ENCODE measurements at places on chromosomes 11 and 22.
A peak's percentile ranks its signal among the peaks of the same experiment; 100 is the strongest.

- H3K27ac ChIP-seq, result no peak overlapping the region
- H3K4me1 ChIP-seq, result peaks cover 30% of the 10 kb centered on the region
- no peaks in the 10 kb centered on the region for H3K27me3 ChIP-seq
Measured at GRCh38 chr11:96091476-96091875, 167.6 kb upstream of the MTMR2 start.

DNA sequence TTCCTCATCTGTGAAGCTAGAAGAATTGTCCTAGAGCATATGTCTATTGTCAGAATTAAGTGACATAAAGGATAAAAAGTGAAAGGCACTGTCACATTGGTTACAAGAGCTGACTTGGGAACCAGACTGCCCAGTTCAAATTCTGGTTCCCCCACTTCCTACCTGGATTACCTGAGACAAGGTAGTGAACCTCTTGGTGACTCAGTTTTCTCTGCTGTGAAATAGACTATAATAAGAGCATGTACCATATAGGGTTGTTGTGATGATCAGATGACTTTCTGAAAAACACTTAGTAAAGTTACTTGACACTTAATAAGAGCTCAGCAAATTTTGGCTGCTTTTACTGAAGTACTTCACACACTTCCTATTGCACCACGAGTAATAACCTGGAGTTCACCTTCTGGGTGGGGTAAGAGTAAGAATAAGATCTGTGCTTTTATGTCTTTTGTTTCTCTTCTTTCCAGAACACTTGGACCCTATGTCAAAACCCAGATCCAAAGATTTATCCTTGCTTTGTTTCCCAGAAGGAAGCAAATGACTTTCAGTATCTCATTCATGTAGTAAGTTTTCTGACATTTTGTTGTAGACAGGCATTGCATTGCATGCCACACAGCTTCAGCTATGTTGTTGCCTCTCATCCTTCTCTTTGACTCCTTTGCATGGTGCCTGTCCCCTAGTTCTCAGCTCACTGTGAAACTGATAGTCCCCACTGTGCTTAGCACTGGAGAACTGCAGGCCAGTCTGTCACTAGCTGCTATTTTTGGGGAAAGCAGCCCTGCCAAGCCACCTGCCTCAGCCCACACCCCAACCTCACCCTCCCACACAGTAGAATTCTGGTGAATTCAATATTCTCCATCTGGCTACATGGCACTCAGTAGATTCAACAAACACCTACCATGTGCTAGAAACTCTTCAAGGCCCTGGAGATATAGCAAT is 121.8 kb upstream of the POU2AF2 start:
- no peak overlapping the region for H3K27ac ChIP-seq
- no peak overlapping the region for H3K4me3 ChIP-seq

GRCh38 chr11:66868726-66869566 is 12.1 kb downstream of the LRFN4 start:
- no peak overlapping the region for H3K4me3 ChIP-seq
- no peak overlapping the region for H3K27ac ChIP-seq
- no peaks in the 10 kb centered on the region for H3K27me3 ChIP-seq
- H3K36me3 ChIP-seq, result no peaks in the 10 kb centered on the region

GRCh38 chr11:108871152-108871551 is 206.3 kb downstream of the DDX10 start:
- no peaks in the 10 kb centered on the region for H3K27me3 ChIP-seq
- peaks cover 12% of the 10 kb centered on the region for H3K4me1 ChIP-seq
- no peak overlapping the region for H3K27ac ChIP-seq
- peak; percentile 77 for DNase-seq
- peaks cover 3% of the 10 kb centered on the region for H3K36me3 ChIP-seq

DNA sequence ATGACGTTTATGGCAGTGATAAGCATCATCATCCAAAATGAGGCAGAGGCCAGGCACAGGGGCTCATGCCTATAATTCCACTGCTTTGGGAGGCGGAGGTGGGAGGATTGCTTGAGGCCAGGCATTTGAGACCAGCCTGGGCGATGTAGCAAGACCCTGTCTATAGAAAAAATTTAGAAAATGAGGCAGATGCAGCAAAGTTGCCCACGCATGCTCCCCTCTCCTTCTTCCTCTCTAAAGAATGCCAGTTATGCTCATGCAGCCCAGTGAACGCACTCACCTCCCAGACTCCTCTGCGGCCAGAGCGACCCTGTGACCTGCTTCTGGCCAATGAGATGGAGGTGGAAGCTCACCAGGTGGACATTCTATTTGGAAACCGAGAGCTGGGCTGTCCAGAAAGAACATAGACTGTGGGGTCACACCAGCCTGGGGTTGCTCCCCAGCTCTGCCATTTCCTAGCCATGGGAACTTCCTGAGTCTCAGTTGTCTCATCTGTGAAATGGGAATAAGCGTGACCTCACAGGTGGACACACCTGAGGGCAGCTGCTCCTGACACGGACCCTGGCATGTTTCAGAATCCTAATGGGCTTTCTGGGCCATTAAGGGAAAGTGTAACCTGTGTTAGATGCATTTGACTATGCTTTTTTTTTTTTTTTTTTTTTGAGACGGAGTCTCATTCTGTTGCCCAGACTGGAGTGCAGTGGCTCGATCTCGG is 44.9 kb downstream of the MCM5 start:
- no peak overlapping the region for H3K4me3 ChIP-seq
- peaks cover 23% of the 10 kb centered on the region for H3K36me3 ChIP-seq
- peaks cover 7% of the 10 kb centered on the region for H3K4me1 ChIP-seq
- no peaks in the 10 kb centered on the region for H3K27me3 ChIP-seq
- no peak for DNase-seq

DNA sequence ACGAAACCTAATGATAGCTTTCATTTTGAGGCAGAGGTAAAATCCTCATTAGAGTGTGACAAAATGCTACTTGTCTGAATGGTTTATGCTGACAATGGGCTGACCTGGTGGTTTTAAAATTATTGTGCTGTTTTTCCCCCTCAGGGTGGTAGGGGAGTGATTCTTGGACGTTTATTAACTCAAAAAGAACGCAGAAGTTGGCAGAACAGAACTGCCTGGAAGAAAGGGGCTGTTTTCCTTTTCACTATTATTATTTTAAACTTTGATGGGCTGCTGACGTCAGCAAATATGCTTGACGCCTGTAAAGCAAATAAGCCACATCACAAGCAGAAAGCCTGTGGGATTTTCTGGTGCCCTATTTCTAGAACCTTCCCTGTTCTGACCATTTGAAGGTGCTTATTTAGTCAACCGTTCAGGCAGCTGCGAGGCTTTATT is 4.0 kb downstream of the RASSF10 start:
- H3K4me3 ChIP-seq, result no peak overlapping the region
- DNase-seq, result no peak

- DNase-seq, result no peak
- H3K27me3 ChIP-seq, result no peaks in the 10 kb centered on the region
- H3K27ac ChIP-seq, result peak overlapping the region; percentile 76
- H3K4me3 ChIP-seq, result peak overlapping the region; percentile 83
- no peaks in the 10 kb centered on the region for H3K4me1 ChIP-seq
Measured at GRCh38 chr22:46043339-46043738, 66.4 kb upstream of the WNT7B start.

DNA sequence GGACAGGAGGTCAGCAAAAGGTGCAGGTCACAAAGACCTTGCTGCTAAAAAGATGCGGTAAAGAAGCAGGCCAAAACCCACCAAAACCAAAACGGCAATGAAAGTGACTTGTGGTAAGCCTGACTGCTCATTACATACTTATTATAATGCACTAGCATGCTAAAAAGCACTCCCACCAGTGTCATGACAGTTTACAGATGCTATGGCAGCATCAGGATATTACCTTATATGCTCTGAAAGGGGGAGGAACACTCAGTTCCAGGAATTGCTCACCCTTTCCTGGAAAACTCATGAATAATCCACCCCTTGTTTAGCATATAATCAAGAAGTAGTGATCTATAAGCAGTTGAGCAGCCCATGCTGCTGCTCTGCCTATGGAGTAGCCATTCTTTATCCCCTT is 45.2 kb upstream of the SLC5A12 start:
- no peak for DNase-seq
- H3K4me1 ChIP-seq, result no peaks in the 10 kb centered on the region
- no peaks in the 10 kb centered on the region for H3K36me3 ChIP-seq
- H3K27ac ChIP-seq, result no peak overlapping the region

- no peaks in the 10 kb centered on the region for H3K36me3 ChIP-seq
- H3K27ac ChIP-seq, result no peak overlapping the region
- no peak for DNase-seq
- no peak overlapping the region for H3K4me3 ChIP-seq
Measured at GRCh38 chr11:101996111-101996510, 51.1 kb upstream of the CFAP300 start.

GRCh38 chr11:112279901-112280267 is 19.2 kb upstream of the PLET1 start:
- no peak overlapping the region for H3K27ac ChIP-seq
- H3K36me3 ChIP-seq, result no peaks in the 10 kb centered on the region
- peaks cover 33% of the 10 kb centered on the region for H3K4me1 ChIP-seq
- peak; percentile 92 for DNase-seq
- peak overlapping the region; percentile 97 for H3K4me3 ChIP-seq

- H3K27ac ChIP-seq, result no peak overlapping the region
- peaks cover 3% of the 10 kb centered on the region for H3K27me3 ChIP-seq
- DNase-seq, result peak; percentile 23
- peaks cover 3% of the 10 kb centered on the region for H3K36me3 ChIP-seq
Measured at GRCh38 chr11:12318791-12319438, 58.5 kb upstream of the PARVA start.

DNA sequence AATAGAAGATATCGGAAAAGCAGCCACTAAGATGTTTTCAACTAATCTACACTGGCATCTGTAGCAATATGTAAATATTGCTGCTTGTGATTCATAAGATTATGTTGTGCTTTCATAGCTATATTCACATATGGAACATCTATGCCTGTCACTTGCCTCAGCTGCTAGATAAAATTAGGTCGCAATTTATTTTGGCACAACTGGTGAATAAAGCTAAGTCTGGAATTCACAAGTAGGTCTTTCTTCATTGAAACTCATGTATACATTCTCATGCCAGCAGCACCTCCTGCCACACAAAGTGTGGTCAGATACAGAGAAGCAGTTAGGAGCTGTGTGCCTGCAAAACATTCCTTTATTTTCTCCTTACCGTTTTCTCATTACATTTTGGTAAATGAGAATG is 543.3 kb upstream of the CHORDC1 start:
- no peak overlapping the region for H3K4me3 ChIP-seq
- H3K27ac ChIP-seq, result no peak overlapping the region
- H3K36me3 ChIP-seq, result no peaks in the 10 kb centered on the region
- DNase-seq, result no peak

DNA sequence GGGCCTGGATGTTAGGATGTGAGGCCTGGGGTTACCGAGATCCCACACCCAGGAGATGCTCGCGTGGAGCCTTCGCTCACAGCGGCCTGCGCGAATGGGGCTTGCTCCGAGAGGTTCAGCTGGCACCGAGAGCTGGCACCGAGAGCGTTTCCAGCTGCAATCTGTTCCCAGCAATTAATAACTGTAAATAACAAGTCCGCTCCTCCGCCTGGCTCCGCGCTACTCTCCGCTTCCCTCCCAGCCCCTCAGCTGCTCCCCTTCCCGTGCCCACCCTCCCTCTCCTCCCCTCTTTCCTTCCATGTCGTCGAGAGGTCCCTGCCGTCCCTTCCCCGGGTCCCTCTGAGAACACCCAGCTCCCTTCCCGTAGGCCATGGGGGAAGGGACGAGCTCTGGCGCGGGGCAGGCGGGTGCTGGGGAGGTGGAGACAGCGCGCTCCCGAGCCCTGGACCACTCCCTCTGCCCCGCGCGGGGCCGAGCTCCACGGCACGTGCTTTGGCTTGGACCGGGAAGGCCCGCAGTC is 110.8 kb downstream of the WNT7B start:
- H3K27me3 ChIP-seq, result peaks cover 54% of the 10 kb centered on the region
- no peak overlapping the region for H3K4me3 ChIP-seq
- peaks cover 2% of the 10 kb centered on the region for H3K36me3 ChIP-seq
- peaks cover 9% of the 10 kb centered on the region for H3K4me1 ChIP-seq
- H3K27ac ChIP-seq, result no peak overlapping the region

GRCh38 chr11:105108247-105108646 is 31.3 kb downstream of the CARD18 start:
- H3K4me3 ChIP-seq, result no peak overlapping the region
- no peak overlapping the region for H3K27ac ChIP-seq
- no peak for DNase-seq
- H3K27me3 ChIP-seq, result peaks cover 22% of the 10 kb centered on the region

GRCh38 chr11:70930215-70930614 is 322.2 kb downstream of the SHANK2 start:
- no peaks in the 10 kb centered on the region for H3K27me3 ChIP-seq
- H3K4me3 ChIP-seq, result no peak overlapping the region
- H3K27ac ChIP-seq, result no peak overlapping the region
- no peaks in the 10 kb centered on the region for H3K4me1 ChIP-seq

- H3K27me3 ChIP-seq, result peaks cover 15% of the 10 kb centered on the region
- DNase-seq, result no peak
- no peaks in the 10 kb centered on the region for H3K36me3 ChIP-seq
- H3K27ac ChIP-seq, result no peak overlapping the region
- no peak overlapping the region for H3K4me3 ChIP-seq
Measured at GRCh38 chr11:101907815-101908214, 7.0 kb upstream of the CEP126 start.

DNA sequence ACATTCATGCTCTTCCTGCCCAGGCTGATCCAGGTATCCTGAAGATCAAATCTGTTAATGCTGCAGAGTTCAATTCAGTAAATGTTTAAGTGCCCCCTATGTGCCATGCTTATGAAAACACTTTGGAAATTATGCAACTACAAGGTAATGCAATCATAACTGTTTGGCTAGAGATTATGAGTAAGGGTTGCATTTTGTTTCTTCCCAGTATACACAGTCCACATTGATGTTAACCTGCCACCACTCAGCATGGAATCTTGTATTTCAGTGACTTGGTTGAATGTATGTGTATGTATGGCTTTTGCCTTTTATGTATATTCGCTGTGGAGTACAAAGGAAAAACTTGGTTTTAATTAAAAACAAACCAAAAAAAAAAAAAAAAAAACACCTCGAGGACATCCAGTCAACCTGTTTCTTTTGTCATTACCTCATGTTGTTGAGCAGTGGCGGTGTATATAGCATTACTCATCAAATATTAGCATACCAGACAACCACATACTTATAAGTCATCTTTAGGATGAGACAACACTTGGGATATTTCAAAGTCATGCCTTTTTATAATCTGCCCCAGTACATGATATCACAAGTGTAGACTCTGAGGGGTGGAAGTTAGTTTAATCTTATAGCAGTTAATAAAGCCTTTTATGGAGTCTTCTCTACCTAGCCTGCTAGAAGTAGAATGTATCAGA is 86.1 kb upstream of the HORMAD2 start:
- no peak overlapping the region for H3K4me3 ChIP-seq
- peak overlapping the region; percentile 18 for H3K27ac ChIP-seq
- H3K36me3 ChIP-seq, result peaks cover 19% of the 10 kb centered on the region
- H3K27me3 ChIP-seq, result no peaks in the 10 kb centered on the region
- DNase-seq, result no peak

- H3K4me3 ChIP-seq, result no peak overlapping the region
- H3K27me3 ChIP-seq, result no peaks in the 10 kb centered on the region
- H3K4me1 ChIP-seq, result peaks cover 23% of the 10 kb centered on the region
- peaks cover under 1% of the 10 kb centered on the region for H3K36me3 ChIP-seq
Measured at GRCh38 chr11:34208266-34209135, 103.1 kb downstream of the NAT10 start.
